Activated B cell treated with CpG ODN at 0.5 μM for 24 hours (primary cell): ENCODE measurements at places on chromosomes 11 and 22. TPM values are rescaled to one million over a fixed set of nuclear protein-coding genes. Genes with fewer than 3 reads are reported as not detected.

ABTB2 gene
- 68.6 and 73.0 TPM in 2 replicates for total RNA-seq

GRCh38 chr11:38582151-38582550 lies 1984.1 kb upstream of the RAG2 start:
- no peak for DNase-seq
- H3K4me3 ChIP-seq = no peak overlapping the region
- no peak overlapping the region for H3K27ac ChIP-seq

DDX10 gene
- 37.7 and 43.3 TPM in 2 replicates for total RNA-seq

DNA sequence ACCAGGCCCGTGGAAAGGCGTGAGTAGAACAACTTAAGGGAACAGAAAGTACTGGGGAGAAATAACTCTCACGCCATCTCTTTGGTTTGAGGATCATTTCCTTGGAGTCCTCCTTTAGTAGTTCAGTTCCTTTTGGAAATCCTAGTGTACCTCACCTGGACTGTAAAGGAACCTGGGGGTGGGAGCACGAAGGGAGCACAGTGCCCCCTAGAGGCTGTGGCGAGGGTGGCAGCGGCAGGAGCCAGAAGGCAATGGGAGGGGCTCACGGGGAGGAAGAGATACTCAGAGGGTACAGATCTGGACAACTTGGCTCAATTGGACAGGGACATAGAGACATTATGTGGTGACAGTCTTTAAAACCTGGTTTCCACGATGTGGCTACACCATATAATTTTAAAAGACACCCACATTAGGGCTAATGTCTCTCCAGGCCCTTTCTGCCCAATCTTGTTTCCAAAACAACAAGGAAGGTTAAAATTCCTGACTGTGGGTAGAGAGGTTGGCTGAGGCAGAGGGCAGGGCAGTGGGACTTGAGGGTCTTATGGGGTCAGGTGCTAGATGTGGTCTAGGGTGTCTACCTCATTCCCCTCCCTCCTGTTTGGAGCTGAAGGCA lies 87.0 kb downstream of the CSNK2A3 start:
- H3K4me1 ChIP-seq = peaks cover 26% of the 10 kb centered on the region
- H3K4me3 ChIP-seq = no peak overlapping the region
- no peaks in the 10 kb centered on the region for H3K27me3 ChIP-seq
- no peaks in the 10 kb centered on the region for H3K36me3 ChIP-seq
- no peak for DNase-seq
- no peak overlapping the region for H3K27ac ChIP-seq

- H3K36me3 ChIP-seq = peaks cover 76% of the 10 kb centered on the region
- no peaks in the 10 kb centered on the region for H3K27me3 ChIP-seq
- H3K27ac ChIP-seq = no peak overlapping the region
- peaks cover 19% of the 10 kb centered on the region for H3K4me1 ChIP-seq
- H3K4me3 ChIP-seq = no peak overlapping the region
Observed at GRCh38 chr22:46996595-46997310, 234.3 kb downstream of the TBC1D22A start.

DNA sequence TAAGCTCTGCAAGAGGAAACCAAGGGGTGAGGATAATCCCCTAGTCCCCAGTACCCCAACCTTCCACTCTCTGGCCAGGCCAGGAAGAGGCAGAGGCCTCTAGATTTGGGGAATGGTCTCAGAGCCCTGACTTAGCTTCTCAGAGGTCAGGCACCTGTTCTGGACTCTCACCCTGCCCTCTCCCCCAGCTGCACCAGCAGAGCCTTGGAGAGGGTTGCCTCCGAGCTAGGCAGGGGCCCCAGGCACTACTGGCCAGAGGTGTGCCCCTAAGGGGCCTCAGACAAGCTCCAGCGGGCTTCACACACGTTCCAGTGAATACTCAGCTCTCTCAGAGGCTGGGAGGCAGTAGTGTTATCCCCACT lies 8.0 kb downstream of the FREY1 start:
- peaks cover 8% of the 10 kb centered on the region for H3K4me1 ChIP-seq
- no peaks in the 10 kb centered on the region for H3K36me3 ChIP-seq
- DNase-seq = no peak
- H3K4me3 ChIP-seq = peak overlapping the region; percentile 76
- H3K27me3 ChIP-seq = peaks cover 28% of the 10 kb centered on the region

- no peak overlapping the region for H3K27ac ChIP-seq
- H3K4me3 ChIP-seq = no peak overlapping the region
- H3K36me3 ChIP-seq = no peaks in the 10 kb centered on the region
- DNase-seq = no peak
- no peaks in the 10 kb centered on the region for H3K27me3 ChIP-seq
Observed at GRCh38 chr22:18031695-18032454, 7.5 kb upstream of the MICAL3 start.

GRCh38 chr22:17233348-17234043 lies 14.3 kb upstream of the ADA2 start:
- H3K27me3 ChIP-seq = no peaks in the 10 kb centered on the region
- H3K36me3 ChIP-seq = no peaks in the 10 kb centered on the region
- no peak overlapping the region for H3K4me3 ChIP-seq
- no peak overlapping the region for H3K27ac ChIP-seq

DNA sequence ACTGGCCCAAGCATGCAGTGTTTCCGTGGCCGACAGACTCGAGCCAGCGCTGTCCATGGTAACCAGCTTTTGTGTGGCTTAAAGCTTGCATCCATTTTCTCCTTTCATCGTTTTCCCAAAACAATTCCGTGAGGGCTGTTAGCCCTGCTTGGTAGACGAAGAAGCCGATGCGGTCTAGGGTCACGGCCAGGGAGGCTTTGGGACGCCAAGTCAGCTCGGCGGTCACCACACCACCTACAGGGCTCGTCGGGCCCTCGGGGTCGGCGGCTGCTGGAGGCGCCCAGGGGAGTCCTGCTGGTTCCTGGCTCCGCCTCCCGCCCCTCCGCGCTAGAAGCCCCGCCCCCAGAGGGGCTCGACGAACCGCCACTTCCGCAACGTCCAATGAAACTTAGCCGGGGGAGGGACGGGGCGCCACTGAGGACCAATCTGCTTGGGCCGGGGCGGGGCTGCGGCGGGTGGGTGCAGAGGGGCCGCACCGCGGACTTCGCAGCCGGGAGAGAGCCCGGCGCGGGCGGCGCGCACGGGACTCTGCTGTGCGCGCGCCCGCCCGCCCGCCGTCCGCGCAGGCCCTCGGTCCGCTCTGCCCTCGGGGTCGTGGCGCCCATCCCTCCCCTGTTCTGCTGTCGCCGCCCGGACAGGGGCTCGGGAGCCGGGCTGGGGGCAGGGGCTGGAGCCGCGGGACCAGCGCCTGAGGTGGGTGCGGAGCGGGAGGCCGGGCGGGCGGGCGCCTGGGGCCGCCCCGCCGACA lies at the start of gene TIGD3:
Gene TIGD3 (plus strand): TSS at position 487 of the 748 bp plus-strand sequence. CDS start 1,058 bp downstream, outside the sequence.
- peak within 1 kb of the TSS; percentile 91 for H3K4me3 ChIP-seq
- peak; percentile 96 for DNase-seq
- peaks cover 23% of the 10 kb centered on the region for H3K4me1 ChIP-seq
- peaks cover 28% of the 10 kb centered on the region for H3K36me3 ChIP-seq

PIWIL4 gene
- total RNA-seq = 0.62 and 1.1 TPM in 2 replicates

CHCHD10 gene
- total RNA-seq = 63.4 and 68.8 TPM in 2 replicates

DNA sequence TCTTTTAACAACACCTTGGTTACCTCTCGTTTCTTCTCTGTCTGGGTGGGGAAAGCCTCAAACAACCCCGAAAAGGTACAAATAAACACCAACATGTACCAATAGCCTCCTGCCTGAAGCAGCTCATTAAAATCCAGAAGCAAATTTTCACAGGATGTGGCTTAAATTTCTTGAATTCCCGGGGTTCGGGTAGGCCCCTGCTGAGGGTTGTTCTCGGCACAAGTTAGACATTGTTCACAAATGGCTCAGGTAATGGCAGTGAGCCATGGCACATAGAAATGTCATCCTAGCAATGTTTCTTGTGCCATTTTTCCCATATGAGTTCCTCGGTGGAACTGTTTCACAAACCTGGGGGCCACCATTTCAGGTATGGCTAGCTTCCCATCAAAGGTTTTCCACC lies 19.7 kb upstream of the GLYATL1 start:
- no peak overlapping the region for H3K4me3 ChIP-seq
- H3K4me1 ChIP-seq = peaks cover 8% of the 10 kb centered on the region
- peaks cover 3% of the 10 kb centered on the region for H3K27me3 ChIP-seq
- no peak overlapping the region for H3K27ac ChIP-seq
- no peak for DNase-seq

DNA sequence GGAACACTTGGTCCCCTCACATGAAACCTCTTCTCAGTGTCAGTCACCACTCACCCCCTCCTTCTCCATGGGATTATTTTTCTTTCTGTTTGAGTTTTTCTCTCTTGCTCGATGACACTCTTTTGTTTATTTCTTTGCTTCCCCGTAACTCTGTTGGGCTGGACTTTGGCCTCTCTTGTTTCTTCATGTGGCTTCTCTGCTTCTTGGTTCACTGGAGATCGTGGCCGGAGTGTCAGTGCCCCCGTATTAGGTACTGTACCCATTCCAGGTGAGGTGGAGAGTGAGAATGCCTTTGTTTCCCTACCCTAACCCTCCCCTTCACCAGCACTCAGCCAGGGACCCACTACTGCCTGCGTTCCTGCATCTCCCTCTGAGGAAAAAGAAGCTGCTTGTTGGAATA lies 32.5 kb downstream of the CYB5R2 start:
- H3K4me3 ChIP-seq = no peak overlapping the region
- H3K27me3 ChIP-seq = no peaks in the 10 kb centered on the region
- H3K4me1 ChIP-seq = peaks cover 10% of the 10 kb centered on the region
- no peak overlapping the region for H3K27ac ChIP-seq
- H3K36me3 ChIP-seq = peaks cover 88% of the 10 kb centered on the region
- no peak for DNase-seq

- no peaks in the 10 kb centered on the region for H3K4me1 ChIP-seq
- no peak overlapping the region for H3K27ac ChIP-seq
- no peak for DNase-seq
- H3K36me3 ChIP-seq = no peaks in the 10 kb centered on the region
Observed at GRCh38 chr22:44924710-44925109, 85.1 kb downstream of the PHF21B start.

DNA sequence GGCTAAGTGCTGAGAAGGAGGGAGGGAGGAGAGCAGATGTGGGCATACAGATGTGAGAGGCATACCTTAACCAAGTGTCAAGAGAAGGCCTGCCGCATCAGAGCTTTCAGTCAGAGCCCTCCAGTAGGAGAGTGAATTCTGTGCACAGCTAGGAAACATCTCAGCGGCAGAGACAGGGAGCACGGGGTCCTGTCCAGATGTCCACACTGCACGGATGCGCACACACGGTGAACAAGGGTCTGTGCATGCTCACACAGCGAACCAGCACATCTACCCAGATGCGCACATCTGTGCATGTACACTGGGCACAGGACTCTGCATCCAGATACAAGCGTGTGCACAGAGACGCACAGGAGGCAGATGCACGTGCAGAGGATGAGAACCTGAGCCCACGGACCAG lies 778.0 kb downstream of the BRD1 start:
- H3K36me3 ChIP-seq = no peaks in the 10 kb centered on the region
- H3K4me1 ChIP-seq = no peaks in the 10 kb centered on the region
- H3K27ac ChIP-seq = no peak overlapping the region
- H3K27me3 ChIP-seq = no peaks in the 10 kb centered on the region

DNA sequence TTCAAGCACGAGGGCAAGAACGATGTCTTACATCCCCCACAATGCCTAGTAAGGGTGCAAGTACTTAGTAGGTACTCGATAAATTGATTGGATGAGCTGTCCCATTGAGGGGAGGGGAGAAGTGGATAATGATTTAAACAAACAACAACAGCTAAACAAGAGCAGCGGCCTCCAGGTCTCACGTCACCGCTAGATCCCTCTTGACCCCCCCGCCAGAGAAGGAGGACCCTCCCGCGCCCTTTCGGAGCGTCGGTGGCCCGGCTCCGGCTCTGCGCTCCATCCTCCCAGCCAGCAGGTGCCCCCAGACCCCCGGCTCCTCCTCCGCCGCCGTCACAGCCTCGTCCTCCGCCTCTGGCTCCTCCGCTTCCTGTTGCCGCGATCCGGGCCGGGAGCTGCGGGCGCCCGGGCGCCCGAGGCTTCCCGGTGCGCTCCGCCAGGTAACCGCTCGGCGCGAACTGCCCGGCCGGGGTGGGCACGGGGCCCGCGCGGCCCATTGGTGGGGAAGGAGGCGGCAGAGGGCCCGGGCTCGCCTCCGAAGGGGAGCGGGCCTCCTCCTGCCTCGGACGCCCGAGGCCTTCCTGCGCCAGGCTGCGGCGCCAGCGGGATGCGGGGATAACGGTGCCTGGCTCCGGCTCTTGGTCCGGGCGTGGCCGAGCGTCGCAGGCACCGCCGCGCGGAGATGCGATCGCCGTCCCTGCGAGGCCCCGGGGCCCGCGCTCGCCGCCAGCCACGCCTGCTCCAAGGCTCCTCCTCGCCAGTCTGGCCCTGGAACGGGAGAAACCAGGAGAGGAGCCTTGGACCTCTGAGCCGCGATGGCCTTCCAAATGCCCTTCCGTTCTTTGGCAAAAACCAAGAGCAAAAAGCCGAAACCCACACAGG lies at the start of gene TLCD5:
Gene TLCD5 (plus strand): TSS at position 368 of the 879 bp plus-strand sequence. CDS start 2,143 bp downstream, outside the sequence.
- peak within 1 kb of the TSS; percentile 74 for H3K4me3 ChIP-seq
- H3K4me1 ChIP-seq = peaks cover 20% of the 10 kb centered on the region
- no peak within 1 kb of the TSS for H3K27ac ChIP-seq
- peaks cover 50% of the 10 kb centered on the region for H3K27me3 ChIP-seq
- H3K36me3 ChIP-seq = no peaks in the 10 kb centered on the region
- DNase-seq = peak; percentile 25

DNA sequence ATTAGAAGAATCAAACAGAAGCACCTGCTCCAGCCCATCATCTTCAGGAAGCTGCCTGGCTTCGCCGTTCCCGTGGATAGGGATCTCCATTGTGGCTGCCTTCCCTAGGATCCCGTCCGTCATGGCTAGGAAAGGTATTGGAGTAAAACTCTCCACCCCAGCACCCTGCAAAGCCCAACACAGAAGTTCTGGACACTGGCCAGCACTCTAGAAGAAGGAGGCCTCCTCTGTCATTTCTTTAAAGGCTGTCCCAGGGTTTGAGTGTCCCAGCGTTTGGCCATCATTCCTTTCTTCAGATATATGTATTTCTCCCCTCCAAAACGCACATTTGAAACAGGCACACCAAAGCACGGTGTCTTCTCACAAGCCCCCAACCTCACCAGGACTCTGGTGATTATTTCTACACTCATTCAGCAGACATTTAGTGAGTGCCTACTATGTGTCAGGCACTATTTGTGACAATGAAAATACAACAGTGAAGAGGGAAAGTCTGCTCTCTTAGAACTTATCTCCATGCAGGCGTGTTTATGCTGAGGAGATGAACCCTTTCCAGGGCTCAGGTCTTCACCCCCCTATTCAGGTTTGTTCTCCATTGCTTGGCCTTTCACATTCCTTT lies 724 bp downstream of the ARFIP2 start:
- H3K27ac ChIP-seq = peak overlapping the region; percentile 97
- H3K4me1 ChIP-seq = peaks cover 42% of the 10 kb centered on the region
- DNase-seq = no peak
- H3K27me3 ChIP-seq = no peaks in the 10 kb centered on the region
- H3K4me3 ChIP-seq = peak overlapping the region; percentile 95

GRCh38 chr11:108221371-108221770 lies 1.1 kb downstream of the NPAT start:
- H3K36me3 ChIP-seq = peaks cover 46% of the 10 kb centered on the region
- DNase-seq = no peak
- H3K4me1 ChIP-seq = peaks cover 52% of the 10 kb centered on the region
